ENCODE measurements at places on chromosomes 1 and 21.

- DNase-seq, result no peak
These were observed 1122.9 kb upstream of the B3GALT2 start for GRCh38 chr1:194309269-194309668.

GRCh38 chr1:87265786-87266185 is 62.9 kb upstream of the LMO4 start:
- no peak for DNase-seq

DNA sequence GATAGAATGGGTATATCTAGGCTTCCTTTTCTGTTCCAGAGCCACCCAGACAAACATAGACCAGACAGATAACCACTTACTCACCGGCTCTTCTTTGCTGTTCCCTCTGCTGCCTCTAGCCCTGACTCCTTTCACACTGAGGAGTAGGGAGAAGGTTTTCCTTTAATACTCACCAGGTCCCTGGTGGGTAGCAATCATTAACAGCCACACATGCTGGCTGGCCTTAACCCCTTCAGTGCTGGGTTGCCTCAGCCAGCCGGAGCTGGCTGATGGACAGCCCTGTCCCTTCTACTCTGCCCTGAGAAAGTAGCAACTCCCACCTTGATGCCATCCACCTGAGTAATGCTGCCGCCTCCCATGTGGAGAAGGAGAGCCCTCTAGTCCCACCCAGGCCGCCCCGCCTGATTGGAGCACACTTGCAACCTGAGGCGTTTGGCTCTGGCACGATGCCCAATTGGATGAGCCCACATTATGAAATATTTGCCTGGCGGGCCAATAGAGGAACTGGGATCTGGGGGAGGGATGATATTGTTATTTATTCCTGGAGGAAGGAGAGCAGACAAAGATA is 71.6 kb downstream of the PLEKHA6 start:
- no peak for DNase-seq

DNA sequence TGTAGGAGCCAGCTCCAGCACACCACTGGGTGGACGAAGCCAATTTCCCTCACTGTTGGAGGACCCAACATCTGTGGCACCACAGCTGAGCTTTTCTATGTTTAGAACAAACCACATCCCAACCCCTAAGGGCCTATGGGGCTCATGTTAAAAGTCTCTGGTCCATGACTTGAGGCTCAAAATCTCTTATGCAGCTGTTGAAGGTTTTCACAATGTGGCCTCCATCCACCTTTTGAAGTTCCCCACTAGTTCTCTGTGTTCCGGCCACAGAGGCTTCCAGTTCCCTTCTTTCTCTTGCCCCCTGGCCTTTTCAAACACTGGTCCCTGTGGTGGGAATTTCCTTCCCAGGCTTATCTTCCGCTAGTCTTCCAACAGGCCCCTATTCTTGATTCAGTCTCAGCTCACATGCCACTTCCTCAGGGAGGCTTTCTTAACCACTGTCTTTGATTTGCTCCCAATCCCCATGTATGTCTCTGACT is 3.9 kb upstream of the IFNLR1 start:
- no peak for DNase-seq

DNA sequence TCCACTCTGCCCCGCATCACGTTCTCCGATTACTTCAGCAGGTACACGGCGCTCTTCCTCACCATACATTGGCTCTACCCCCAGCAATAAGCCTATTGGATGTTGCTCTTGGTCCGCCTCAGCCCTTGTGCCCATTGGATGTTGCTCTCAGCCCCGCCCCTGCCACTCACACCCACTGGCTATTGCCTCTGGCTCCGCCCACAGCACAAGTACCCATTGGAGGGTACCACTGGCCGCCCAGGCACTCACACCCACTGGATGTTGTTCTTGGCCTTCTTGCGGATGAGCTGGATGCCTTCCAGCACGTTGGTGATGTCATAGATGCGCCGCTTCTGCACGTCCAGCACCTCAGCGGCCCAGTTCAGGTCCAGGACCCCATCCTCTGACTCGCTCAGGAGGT is 9.4 kb downstream of the E2F2 start:
- DNase-seq, result no peak
